SW480 (cell line): ENCODE measurements at places on chromosomes 1 and 21.

DNA sequence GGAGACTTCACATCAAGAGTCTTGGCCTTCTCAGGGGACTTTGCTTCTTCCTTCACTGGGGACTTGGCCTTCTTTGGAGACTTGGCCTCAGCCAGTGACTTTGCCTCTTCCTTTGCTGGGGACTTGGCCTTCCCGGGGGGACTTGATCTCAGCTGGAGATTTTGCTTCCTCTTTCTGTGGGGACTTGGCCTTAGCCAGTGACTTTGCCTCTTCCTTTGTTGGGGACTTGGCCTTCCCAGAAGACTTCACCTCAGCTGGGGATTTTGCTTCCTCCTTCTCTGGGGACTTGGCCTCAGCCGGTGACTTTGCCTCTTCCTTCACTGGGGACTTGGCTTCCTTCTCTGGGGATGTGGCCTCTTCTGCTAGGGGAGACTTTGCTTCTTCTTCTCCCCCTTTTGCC, 13.5 kb upstream of the CD2 start:
- DNase-seq: no peak

GRCh38 chr1:29223521-29223920, 7.2 kb downstream of the MECR start:
- DNase-seq: no peak

- DNase-seq: no peak
Observed at GRCh38 chr21:44261675-44262295, at the start of gene DNMT3L. DNMT3L (minus strand) TSS chr21:44261897; CDS start chr21:44261259, 638 bp downstream.

DNA sequence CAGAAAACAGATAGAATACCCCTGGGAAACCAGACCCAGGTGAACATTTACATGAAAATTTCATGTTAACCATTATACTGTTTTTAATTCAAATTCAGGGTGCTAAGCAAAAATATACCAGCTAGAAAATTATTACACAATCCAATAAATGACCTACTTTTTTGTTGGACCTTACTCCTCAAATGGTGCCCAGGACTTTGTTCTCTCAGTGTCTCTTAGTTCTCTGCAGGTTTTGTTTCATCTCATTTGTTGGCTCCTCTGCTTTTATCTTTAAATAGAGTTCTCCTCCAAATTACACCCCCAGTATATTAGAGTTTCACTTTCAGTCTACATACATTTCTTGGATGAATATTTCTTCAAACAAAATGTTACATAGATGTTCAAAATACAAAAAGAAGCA, 314.8 kb downstream of the TPR start:
- no peak for DNase-seq

- no peak for DNase-seq
Observed at GRCh38 chr1:25945761-25946160, 39.5 kb upstream of the STMN1 start.

GRCh38 chr1:242534753-242535152, 10.3 kb upstream of the PLD5 start:
- no peak for DNase-seq

GRCh38 chr1:87705233-87705632, 376.6 kb downstream of the LMO4 start:
- DNase-seq: no peak

- DNase-seq: no peak
Observed at GRCh38 chr1:23489842-23490241, 5.9 kb upstream of the ASAP3 start.
